Adrenal gland (tissue), 19 donors: ENCODE measurements at places on chromosomes 5 and 9.

DNA sequence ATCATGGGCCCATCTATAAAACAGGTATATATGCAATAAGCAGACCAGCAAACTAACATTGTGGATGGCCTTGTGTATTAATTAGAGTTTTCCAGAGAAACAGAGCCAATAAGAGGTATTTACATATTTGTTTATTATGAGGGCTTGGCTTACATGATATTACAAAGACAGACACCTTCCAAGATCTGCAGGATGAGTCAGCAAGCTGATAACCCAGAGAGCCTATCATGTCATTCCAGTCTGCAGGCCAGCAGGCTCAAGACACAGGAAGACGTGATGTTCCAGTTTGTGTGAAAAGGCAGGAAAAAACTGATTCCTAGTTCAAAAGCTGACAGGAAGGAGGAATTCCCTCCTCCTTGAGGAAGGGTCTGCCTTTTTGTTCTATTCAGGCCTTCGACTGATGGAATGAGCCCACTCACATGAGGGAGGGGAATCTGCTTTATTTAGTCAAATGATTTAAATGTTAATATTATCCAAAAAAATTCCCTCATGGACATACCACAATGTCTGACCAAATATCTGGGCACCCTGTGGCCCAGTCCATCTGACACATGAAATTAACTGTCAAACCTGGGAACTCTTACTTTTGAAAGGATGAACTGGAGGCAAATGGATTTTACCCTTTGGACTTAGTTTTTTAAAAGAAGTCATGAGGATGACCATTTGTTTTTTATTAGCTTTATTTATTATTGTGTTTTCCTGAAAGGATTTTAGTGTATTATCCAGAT is 161.2 kb upstream of the CHD1 start:
- no peak for DNase-seq

DNA sequence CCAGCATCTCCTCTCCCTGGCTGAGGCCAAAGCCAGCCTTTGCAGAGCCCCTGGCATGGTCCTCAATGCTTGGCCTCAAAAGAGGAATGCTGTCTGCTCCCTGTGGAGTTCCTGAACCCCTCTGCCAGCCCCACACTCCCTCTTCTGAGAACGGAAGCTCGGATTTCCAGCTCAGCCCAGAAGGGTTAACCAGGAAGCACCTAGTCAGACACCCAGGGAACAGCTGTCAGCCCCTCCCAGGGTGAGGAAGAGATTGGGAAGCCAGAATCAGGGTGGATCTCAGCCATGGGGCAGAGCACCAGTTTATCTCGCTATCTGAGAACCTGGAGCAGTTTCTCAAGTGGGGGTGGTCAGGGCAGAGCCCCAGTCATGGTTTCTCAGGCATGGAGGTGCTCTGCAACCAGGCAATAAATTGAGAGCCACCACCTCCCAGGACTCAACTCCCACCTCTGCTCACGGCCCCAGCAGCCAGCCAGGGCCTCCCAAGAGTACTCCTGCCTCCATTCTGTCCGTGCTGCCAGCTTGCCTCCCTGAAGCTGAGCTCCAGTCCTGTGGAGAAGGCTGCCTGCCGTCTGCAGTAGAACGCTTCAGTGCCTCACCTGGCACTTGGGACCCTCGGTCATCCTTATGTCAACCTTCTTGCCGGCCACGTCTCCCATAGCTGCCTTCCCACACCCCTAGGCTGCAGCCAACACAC is 7.6 kb downstream of the FOXE1 start:
- no peak for DNase-seq

DNA sequence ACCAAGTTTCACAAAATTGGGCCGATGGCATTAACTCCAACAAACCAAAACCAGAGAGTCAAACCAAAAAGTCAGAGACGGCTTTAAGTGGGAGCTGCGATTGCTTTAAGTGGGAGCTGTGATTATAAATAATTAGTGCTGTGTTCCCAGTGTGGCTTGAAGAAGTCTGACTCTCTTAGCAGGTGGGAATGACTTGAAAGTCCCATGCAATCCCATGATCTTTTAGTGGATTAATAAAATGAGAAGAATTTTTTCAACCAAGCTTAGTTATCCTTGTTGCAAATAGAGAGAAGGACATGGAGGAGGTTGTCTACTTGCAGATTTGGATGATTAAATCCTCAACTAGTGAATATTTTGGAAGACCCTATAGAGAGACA is 68.5 kb downstream of the MYO10 start:
- DNase-seq = no peak

- DNase-seq = no peak
These were observed 153.8 kb downstream of the AUH start for GRCh38 chr9:91207729-91208418.

DNA sequence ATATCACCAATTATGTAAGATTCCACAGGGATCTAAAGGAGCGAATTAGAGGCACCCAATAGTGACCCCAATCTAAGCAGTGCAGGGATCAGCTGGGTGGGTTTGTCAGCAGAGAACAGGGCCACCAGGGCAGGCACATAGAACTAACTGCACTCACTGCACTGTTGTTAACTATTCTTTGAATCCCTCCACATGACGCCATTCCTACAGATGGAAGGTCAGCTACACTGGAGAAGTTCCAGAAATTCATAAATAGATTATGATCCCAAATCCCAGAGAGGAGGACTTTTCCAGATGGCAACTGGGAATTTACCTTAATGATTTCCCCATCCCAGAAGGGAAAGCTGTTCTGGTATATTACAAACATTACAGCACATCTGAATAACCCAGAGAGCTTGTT is 84.2 kb downstream of the THBS4 start:
- DNase-seq = no peak

GRCh38 chr5:100890461-100891008 is 12.5 kb downstream of the ST8SIA4 start:
- DNase-seq = no peak

GRCh38 chr5:175354964-175355363 is 89.0 kb downstream of the DRD1 start:
- DNase-seq = no peak

GRCh38 chr5:147216552-147217154 is 18.2 kb upstream of the STK32A start:
- no peak for DNase-seq

GRCh38 chr5:74205767-74206578 is 434.6 kb downstream of the ENC1 start:
- no peak for DNase-seq

DNA sequence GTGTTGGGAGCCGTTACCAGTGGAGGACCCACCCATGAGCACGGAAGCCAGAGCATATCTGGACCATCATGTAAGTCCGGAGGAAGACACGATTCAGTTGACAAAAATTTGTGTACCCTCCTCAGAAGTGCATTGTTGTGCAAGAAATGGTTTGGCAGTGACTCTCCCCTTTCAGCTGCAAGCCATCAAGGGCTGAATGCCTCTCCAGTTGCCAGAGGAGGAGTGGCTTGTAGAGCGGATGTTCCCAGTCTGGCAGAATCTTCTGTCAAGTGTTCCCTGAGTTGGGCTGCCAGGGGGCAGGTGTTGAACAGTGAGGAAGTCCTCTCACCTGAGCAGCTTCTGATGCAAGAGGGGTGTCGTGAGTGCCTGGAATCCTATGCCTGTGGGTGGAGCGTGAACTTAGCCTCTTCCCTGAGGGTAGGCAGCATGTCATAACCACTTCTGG is 27.6 kb upstream of the CDKN2AIPNL start:
- DNase-seq = peak; percentile 86

DNA sequence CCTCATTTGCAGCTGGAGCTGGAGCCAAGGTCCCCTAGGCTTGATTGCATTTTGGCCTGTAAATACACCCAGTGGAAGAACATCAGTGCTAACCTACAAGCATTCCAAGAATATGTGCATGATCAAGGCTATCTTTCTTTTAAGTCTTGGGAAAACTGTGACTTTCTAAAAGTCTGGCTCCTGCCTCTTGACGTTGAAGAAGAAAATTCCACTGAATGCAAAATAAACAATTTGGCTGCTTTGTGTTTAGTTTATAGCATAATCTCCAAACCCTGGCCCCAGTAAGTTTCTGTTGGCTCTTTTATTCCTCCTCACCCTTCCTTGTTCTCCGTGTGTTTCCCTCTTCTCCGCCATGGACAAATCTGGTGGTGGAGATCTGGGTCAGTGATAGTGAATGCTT is 109.3 kb upstream of the TLE1 start:
- DNase-seq = no peak
